CD4-positive, alpha-beta T cell (primary cell): ENCODE measurements at places on chromosomes 5 and 9. TPM values are rescaled to one million over a fixed set of nuclear protein-coding genes. Genes with fewer than 3 reads are reported as not detected.

IFNA8 gene
- not detected for total RNA-seq

GRCh38 chr5:14003936-14004335 lies 59.4 kb upstream of the DNAH5 start:
- no peak overlapping the region for H3K27ac ChIP-seq
- no peaks in the 10 kb centered on the region for H3K4me1 ChIP-seq
- no peak for DNase-seq
- no peaks in the 10 kb centered on the region for H3K36me3 ChIP-seq
- no peak overlapping the region for H3K4me3 ChIP-seq

PCDHB15 gene
- total RNA-seq: not detected

DNA sequence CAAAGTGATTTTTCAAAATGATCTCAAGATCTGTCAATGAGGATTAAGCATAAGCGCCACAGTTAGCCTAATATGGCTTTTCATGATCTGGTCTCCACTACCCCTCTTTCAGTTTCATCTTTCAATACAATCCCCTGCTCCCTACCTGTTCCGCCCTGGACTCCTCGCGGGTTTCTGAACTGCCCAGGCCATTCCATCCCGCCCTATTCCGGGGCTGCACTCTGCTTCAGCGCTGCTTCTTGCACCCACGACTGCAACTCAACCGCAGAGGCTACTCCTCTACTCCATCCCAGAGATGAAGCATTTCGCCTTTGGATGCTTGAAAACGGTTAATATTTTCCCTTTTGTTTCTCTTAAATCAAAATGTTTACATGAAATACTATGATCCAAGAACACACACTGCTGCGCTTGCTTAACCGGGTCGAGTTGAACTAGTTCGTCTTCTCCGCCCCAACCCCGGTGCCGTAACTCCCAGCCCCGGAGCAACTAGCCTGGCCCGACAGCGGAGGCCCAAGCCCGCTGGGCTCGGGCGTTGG lies 716 bp upstream of the OTULIN start:
- H3K4me1 ChIP-seq: peaks cover 45% of the 10 kb centered on the region
- DNase-seq: no peak
- no peaks in the 10 kb centered on the region for H3K27me3 ChIP-seq
- peak overlapping the region; percentile 82 for H3K27ac ChIP-seq
- H3K36me3 ChIP-seq: no peaks in the 10 kb centered on the region
- H3K4me3 ChIP-seq: peak overlapping the region; percentile 75

SOX30 gene
- not detected for total RNA-seq

GRCh38 chr5:78162253-78162862 lies 132.1 kb downstream of the AP3B1 start:
- no peaks in the 10 kb centered on the region for H3K27me3 ChIP-seq
- H3K4me3 ChIP-seq: no peak overlapping the region
- peaks cover 15% of the 10 kb centered on the region for H3K36me3 ChIP-seq

- no peaks in the 10 kb centered on the region for H3K36me3 ChIP-seq
- no peaks in the 10 kb centered on the region for H3K4me1 ChIP-seq
- H3K27ac ChIP-seq: no peak overlapping the region
- no peak for DNase-seq
These were observed 405.6 kb downstream of the DMRT2 start for GRCh38 chr9:1455766-1456165.

DNA sequence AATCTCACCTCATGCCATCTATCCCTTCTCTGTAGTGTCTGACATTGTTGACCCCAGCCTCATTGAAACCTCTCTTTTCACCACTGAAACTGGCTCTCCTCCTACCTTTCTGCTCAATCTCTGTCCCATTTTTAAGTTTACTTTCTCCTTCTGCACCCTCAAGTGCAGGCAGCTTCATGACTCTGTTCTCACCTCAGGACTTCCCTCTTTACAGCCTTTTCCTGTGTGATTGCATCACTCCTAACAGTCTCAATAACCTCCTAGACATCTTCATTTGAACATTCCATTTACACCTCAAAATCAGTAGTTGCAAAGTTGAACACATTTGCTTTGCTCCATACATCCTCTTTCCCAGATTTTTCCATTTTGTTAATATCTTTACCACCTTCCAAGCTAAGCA lies 172.1 kb downstream of the RASEF start:
- H3K4me1 ChIP-seq: no peaks in the 10 kb centered on the region
- H3K27ac ChIP-seq: no peak overlapping the region
- H3K36me3 ChIP-seq: no peaks in the 10 kb centered on the region
- H3K27me3 ChIP-seq: no peaks in the 10 kb centered on the region
- H3K4me3 ChIP-seq: no peak overlapping the region

FAM120AOS gene
- total RNA-seq: 50.3 TPM

GRCh38 chr5:65802080-65802479 lies 80.1 kb downstream of the NLN start:
- DNase-seq: no peak
- no peak overlapping the region for H3K27ac ChIP-seq
- H3K4me3 ChIP-seq: no peak overlapping the region
- H3K27me3 ChIP-seq: no peaks in the 10 kb centered on the region
- no peaks in the 10 kb centered on the region for H3K36me3 ChIP-seq

DNA sequence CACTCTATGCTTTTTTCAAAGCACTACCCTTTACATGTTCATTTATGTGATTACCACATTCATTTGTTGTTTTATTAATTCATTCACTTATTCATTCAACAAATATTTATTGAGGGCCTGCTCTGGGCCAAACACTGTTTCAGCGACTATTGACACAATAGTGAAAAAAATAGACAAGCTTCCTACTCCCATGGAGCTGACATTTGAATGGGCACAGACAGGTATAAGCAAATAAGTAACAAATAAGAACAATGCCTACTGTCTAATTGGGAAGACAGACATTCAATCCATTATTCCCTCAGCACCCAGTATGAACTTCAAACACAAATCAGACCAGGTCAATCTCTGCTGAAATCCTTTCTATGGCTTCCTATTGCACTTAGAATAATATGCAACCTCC lies 156.9 kb upstream of the NR3C1 start:
- no peaks in the 10 kb centered on the region for H3K36me3 ChIP-seq
- H3K4me1 ChIP-seq: no peaks in the 10 kb centered on the region
- no peaks in the 10 kb centered on the region for H3K27me3 ChIP-seq
- H3K27ac ChIP-seq: no peak overlapping the region
- no peak overlapping the region for H3K4me3 ChIP-seq
